Activated CD4-positive, CD25-positive, alpha-beta regulatory T cell treated with anti-CD3 and anti-CD28 coated beads, Interleukin-2, amount 50 U/mL, for 72 hours (primary cell): ENCODE measurements at places on chromosomes 16 and 17.

DNA sequence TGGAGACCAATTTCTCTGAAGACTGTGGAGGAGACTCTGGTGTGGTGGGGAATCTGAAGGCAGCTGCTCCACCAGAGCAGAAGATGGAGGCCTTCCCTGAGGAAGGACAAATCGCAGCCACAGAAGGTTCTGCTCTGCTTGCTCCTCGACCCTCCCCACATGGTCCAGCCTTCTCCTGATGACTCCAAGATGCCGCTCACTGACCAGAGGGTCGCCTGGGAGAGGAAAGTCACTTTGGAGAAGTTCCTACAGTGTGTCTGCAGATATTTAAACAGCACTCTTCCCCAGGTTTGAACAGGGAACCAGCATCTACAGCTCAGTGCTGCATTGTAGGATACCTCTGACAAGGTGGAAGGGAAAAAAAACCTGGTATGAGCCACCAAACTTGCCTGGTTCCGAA lies 21.0 kb upstream of the SUPT4H1 start:
- no peak for DNase-seq

DNA sequence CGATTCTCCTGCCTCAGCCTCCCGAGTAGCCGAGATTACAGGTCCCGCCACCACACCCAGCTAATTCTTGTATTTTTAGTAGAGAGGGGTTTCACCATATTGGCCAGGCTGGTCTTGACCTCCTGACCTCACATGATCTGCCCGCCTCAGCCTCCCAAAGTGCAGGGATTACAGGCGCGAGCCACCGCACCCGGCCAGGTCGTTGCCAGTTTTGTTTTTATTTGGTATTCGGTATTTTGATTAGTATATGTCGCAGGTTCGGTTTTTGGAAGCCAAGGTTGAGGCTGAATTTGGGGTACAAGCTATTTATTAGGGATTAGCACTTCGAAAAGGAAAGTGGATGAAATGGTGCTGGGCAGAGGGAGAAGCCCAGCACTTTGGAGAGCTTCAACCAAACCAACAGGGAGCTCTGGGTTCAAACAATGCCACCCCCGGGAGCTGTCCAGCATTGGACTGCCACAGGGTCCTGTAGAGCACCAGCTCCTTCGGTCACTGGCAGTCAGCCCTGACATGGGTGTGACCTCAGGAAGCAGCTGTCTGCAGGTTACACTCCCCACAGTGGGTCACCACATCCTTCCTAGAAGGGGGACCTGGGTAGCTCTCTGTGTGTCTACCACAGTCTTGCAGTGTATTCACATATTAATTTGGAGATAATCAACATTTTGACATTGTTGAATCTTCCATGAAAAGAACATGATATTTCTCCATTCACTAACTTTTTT lies 1.5 kb upstream of the CLEC10A start:
- no peak for DNase-seq

GRCh38 chr16:12417815-12418211 lies 385.9 kb downstream of the CPPED1 start:
- DNase-seq, result no peak

- DNase-seq, result no peak
These were observed 28.2 kb upstream of the HAS3 start for GRCh38 chr16:69077251-69077650.

DNA sequence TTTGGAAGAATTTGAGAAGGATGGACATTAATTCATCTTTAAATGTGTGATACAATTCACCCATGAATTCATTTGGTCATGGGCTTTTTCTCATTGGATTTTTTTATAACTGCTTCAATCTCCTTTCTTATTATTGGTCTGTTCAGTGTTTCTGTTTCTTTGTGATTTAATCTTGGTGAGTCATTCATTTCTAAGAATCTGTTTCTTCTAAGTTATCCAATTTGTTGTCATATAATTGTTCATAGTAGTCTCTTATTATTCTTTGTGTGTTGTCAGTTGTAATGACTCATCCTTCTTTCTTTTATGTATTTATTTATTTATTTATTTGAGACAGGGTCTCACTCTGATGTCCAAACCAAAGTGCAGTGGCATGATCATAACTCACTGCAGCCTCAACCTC lies 146.1 kb upstream of the ZNF267 start:
- DNase-seq, result no peak

GRCh38 chr16:73255031-73255430 lies 207.1 kb upstream of the ZFHX3 start:
- DNase-seq, result no peak

DNA sequence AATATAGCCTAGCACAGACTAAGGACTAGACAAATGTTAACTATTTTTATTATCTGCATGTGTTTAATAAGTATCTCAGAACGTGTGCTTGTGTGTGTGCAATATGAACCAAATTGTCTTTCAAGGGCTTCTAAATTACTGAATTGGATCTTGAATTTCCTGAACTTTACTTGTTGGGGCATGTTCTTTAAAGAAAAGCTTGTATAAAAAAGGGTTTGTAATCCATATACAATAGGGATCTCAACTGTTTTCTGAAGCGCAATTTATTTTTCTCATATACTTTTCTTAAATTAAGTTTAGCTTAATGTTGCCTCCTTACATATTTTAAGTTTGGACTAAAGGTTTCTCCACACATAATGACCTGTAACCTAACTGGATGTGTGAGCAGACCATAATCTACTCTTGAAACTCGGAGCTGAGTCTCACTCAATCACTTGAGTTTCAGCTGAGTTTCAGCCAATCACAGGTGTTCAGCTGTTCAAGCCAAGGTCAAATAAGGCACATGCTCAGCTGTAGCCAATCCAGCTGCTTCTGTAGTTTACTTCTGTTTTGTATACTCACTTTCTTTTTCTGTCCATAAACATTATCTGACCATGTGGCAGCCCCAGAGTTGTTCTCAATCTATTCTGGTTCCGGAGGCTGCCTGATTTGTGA lies 72.3 kb downstream of the CDK5R1 start:
- DNase-seq, result no peak

DNA sequence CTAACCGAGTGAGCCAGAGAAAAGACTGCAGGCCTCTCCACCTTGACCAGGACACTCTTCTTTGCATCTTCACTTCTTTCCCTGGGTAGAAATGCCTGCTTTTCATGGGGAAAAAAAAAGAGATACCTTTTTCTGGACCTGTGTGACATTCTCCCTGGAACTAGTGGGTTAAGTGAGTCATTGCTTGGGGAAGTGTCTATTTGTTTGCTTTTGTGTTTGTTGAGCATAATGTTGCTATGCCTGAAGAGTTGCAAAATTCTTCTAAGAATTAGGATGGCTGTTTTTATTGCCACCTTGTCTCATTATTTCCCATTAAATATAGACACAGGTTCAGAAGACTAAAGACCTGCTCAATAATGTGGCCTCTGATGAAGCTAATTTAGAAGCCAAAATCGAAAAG lies 18.8 kb downstream of the CLUAP1 start:
- no peak for DNase-seq

- peak; percentile 69 for DNase-seq
These were observed 542 bp downstream of the CBX4 start for GRCh38 chr17:79838522-79839274.

DNA sequence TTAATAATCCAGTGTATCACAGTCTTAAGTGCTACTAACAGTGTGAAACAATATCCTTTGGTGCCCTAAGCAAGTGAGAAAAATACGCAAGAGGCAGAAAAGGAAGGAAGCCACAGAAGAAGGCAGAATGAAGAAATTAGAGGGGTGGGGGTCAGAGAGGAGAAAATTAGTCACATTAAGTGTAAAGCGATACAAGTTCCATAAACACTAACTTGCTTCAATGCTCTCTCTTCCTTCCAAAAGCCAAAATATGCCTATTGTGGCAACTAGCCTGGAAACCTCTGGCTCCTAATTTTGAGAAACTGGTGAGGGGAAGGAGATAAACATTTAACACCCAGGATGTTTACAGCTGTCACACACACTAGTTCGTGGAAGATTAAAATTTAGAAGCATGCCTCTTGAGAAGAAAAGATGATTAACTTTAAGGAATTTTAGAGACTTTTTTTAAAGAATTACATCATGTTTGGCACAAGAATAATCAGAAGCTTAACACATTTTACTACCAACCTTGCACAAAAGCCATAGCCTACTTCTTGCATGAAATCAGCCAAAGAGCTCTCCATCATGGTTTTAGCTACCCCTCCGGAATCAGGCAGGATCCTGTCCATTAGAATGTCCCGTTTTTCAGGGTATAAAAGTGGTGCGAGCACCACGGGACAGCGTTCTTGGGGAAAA lies 44.7 kb downstream of the CNOT1 start:
- DNase-seq, result no peak

- DNase-seq, result no peak
These were observed 8.5 kb upstream of the PDP2 start for GRCh38 chr16:66871840-66872239.

DNA sequence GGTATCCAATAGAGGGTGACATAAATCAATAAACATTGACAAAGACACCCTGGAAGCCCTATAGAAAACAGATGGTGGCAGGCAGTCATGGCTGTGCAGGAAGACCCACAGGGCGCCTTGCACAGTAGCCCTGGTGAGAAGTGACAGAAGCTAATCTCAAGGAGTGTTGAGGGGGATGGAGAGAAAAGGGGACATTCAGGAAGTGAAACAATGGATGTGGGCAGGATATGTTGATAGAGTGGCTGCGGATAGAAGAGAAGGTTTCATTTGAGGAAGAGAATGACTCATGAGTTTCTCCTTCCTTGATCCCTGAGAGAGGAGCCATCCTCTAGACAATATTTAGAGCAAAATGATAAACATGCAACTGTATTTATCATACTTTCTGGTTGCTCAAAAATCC lies 468.8 kb upstream of the HSBP1 start:
- DNase-seq, result no peak

GRCh38 chr17:57898487-57899311 lies 48.9 kb upstream of the MRPS23 start:
- DNase-seq, result no peak

GRCh38 chr17:61532826-61533225 lies 58.2 kb downstream of the NACA2 start:
- DNase-seq, result no peak

- DNase-seq, result no peak
These were observed 74.1 kb upstream of the TBX2 start for GRCh38 chr17:61325382-61326073.

- DNase-seq, result no peak
These were observed 15.5 kb downstream of the GSE1 start for GRCh38 chr16:85628645-85629044.

- no peak for DNase-seq
These were observed 29.9 kb downstream of the PEMT start for GRCh38 chr17:17561408-17562145.

DNA sequence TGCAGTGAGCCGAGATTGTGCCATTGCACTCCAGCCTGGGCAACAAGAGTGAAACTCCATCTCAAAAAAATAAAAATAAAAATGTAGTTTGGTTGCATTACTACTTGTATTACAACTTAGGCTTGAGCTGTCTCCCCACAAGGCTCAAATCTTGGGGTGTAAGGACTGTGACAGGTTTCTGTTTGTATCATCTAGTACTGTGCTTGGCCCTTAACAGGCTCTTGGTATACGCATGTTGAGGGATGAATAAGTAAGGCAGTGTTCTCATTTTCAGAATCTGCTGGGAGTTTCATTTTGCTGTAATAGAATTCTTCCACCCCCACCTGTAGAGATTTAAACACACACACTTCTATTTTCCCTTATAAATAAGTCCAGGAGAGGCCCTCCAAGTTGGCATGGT lies 289.4 kb upstream of the EEF2KMT start:
- no peak for DNase-seq

DNA sequence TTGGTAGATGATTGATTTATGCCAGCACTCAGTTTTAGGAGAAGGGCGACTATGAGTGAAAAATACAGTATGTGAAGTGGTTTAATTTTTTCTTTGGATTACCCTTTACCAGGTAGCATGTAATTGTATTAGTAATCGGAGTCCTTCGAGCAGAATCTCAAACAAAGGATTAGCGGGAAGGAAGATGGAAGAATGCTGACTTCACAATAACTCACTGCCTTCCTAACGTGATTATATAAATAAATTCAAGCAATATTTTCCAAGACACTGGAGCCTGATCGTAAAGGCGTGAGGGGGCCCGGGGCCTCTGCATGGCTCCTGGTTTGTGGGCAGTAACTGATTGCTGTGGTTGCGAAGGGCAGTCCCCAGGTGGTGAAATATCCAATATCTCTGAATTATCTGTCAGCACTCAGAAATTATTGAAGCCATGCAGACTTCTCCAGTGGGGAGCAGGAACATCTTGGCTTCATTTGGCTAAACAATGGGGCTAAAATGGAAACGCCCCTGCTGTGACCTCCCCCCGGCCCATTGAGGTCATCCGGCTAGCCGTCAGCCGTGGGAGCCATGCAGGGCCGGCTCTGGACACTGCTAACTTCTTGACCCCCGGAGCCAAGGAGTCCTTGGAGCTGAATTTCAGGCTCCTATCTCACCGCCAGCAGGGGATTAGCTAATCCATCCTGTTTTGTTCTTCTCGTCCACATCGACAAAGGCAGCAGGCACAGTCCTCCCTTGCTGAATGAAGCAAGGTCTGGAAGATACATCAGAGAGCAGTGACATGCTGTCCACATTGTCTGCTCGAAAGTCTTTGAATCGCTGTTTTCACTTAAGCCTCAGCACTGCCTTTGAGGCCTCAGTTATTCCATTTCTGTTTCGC lies 295.9 kb upstream of the N4BP1 start:
- DNase-seq, result no peak

- no peak for DNase-seq
These were observed 7.4 kb upstream of the LGALS9 start for GRCh38 chr17:27623614-27624013.

GRCh38 chr16:82937926-82938520 lies 311.3 kb downstream of the CDH13 start:
- DNase-seq, result no peak

GRCh38 chr16:88655733-88656281 lies 5.0 kb upstream of the CYBA start:
- no peak for DNase-seq

DNA sequence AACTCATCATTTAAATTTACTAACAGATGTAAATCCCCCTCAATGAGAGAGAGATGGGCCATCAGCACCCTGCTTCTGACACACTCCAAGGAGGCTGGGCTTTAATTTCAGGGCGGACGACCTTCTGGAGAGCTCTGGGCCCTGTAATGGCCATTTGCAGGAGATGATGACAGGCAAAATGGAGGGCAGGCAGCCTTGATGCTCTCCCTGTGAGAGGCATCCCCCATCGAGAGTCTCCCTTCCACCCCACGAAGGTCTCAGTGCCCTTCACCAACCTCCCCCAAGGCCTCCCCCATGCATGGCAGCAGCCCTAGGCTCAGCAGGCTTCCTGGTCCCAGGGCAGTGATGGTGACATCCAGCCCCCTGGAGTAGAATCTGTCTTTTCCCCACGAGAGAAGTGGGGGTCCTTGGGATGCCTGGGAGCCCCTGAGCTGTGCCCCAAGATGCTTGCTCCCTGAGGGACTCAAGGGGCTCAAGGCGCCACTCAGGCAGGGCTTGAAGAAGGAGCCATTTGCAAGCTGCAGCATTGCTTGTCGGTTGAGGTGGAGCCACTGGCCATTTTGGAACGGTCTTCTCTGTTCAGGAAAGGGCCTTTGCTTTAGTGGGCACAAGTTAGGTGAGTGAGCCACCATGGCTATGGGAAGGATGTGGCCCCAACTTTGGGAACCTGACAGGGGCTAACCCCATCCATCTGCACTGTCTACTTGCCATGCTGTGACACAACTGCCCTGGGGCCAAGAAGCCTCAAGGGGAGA lies 82.6 kb downstream of the C16orf78 start:
- DNase-seq, result peak; percentile 16
